Activated effector memory CD4-positive, alpha-beta T cell treated with anti-CD3 and anti-CD28 coated beads, Interleukin-2, amount 50 U/mL, for 16 hours (primary cell): ENCODE measurements at places on chromosomes 11 and 22.

DNA sequence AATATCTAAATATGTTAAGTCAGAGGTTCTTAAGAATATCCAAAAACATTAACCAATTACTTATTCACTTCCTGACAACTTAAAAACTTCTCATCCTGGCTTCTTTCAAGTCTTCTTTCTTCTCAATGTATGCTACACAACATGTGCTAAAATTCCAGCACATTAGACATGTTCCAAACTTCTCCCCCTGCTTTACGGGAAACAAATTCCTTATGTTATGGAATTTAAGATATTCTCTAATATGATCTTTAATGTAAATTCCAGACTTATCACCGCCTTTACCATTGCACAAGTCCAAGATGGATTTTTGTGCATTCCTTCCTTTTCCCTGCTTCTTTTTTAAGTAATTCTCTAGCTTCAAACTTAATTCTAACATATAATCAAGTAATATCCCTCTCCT lies 964.5 kb upstream of the CHORDC1 start:
- DNase-seq, result no peak

DNA sequence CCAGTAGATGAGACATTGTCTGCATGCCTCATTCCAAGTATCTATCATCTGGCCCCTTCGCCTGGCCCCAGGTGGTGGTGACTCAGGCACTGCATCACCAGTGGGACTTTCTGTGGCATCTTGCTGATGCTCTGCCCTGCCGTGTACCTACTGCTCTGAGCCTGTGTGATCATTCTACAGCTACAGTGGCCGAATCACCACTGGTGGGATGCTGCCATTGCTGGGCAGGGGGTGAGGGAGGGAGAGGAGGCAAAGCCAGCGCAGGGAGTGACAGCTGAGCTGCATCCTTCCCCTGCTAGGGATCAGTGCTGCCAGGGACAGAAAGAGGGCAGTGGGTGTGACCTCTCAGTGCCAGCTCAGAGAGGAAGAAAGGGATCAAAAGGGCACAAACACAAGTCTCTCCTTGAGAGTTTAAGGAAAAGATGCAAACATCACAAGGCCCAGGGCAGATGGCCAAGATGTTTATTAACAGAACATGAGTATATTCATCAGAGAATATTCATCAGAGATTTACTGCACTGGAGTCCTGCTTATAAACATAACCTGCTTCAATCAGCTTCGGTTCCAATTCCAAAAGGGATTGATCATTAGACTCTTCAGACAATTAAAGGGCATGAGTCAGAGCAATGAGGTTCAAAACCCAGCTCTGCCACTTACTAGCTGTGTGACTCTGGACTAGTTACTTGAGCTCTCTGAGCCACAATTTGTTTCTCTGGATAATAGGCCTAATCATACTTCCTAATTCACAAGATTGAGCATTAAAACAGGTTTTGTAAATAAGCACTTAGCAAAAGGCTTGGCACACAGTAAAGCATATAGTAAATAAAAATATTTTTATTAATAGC lies 109.8 kb downstream of the NAT10 start:
- DNase-seq, result peak; percentile 90

GRCh38 chr22:19791243-19791642 lies 30.7 kb downstream of the TBX1 start:
- DNase-seq, result no peak

DNA sequence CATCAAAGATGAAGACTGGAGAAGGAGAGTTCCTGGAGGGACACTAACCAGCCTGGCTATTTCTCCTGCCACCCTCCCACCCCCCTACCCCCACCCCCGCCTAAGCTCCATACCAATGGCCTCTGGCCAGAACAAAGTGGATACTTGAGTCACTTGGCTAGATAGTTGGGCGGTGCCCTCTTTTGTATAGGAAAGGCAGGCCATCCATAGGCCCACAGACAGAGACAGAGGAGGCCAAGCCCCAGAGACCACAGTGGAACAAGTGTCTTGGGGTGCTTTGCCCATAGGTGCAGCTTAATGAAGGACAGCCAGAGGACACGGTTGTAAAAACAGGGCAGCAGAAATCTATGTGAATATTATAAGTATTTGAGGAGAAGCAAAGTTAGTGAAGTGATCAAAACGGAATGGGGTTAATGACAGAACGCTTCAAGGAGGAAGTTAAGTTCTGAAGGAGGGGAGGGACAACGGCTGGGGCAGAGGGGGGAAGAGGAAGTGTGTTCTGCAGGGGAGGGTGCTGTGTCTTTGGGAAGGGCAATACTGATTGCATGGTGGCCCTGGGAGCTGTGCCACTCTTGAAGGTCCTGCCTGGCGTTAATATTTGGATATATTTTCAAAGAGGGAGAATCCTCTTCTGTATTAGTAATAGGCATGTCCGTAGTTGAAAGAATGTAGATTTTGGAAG lies 32.7 kb downstream of the FLI1 start:
- DNase-seq, result peak; percentile 80

GRCh38 chr11:98710986-98711385 lies 309.8 kb upstream of the CNTN5 start:
- no peak for DNase-seq

GRCh38 chr11:95675585-95675984 lies 114.0 kb downstream of the FAM76B start:
- DNase-seq, result no peak

DNA sequence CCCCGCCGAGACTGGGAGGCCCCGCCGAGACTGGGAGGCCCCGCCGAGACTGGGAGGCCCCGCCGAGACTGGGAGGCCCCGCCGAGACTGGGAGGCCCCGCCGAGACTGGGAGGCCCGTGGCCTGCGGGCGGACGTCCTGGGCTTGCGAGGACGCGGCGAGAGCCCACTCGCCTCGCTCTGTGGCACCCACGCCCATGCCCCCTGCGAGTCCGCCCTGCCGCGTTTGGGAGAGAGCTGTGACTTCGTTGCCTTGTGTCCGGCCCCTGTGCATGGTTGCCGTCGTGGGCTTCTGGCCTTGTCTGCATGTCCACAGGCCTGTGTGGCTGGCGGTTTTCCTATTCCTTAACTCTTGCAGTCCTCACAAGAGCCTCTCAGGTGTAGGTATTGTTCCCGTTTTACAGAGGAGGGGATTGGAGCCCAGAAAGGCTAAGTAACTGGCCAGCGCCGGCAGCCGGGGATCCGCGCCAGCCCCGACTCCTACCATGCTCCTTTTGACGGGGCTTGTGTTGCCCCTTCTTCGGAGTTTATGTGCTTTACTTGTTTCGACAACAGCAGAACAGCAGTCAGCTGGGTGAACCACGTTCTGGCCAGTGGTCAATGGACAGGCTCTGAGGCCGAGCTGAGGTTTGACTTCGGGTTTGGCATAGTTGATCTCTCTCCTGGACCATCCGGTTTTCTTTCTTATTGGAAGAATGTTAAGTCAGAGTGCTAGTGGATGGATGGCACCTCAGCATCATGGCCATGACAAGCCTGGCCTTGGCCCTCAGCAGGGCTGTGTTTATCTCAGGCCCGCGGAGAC lies 741 bp downstream of the PHRF1 start:
- DNase-seq, result peak; percentile 72

- no peak for DNase-seq
Measured at GRCh38 chr11:70775386-70776075, 377.2 kb downstream of the CTTN start.

GRCh38 chr11:92642177-92642931 lies 327.1 kb upstream of the MTNR1B start:
- no peak for DNase-seq

- DNase-seq, result no peak
Measured at GRCh38 chr22:36734171-36735058, 30.9 kb upstream of the CACNG2 start.

- DNase-seq, result no peak
Measured at GRCh38 chr11:108620958-108621772, 27.6 kb upstream of the EXPH5 start.

- no peak for DNase-seq
Measured at GRCh38 chr11:74371269-74372052, 26.8 kb downstream of the PGM2L1 start.

GRCh38 chr11:1840780-1841480 lies 2.1 kb downstream of the TNNI2 start:
- DNase-seq, result no peak

- DNase-seq, result no peak
Measured at GRCh38 chr11:123188508-123189165, 6.4 kb downstream of the CLMP start.

- no peak for DNase-seq
Measured at GRCh38 chr22:19875061-19875530, 20.4 kb upstream of the GNB1L start.

- DNase-seq, result no peak
Measured at GRCh38 chr11:69731110-69731509, 27.3 kb upstream of the FGF19 start.

- DNase-seq, result no peak
Measured at GRCh38 chr11:70161043-70161625, 42.0 kb upstream of the FADD start.

DNA sequence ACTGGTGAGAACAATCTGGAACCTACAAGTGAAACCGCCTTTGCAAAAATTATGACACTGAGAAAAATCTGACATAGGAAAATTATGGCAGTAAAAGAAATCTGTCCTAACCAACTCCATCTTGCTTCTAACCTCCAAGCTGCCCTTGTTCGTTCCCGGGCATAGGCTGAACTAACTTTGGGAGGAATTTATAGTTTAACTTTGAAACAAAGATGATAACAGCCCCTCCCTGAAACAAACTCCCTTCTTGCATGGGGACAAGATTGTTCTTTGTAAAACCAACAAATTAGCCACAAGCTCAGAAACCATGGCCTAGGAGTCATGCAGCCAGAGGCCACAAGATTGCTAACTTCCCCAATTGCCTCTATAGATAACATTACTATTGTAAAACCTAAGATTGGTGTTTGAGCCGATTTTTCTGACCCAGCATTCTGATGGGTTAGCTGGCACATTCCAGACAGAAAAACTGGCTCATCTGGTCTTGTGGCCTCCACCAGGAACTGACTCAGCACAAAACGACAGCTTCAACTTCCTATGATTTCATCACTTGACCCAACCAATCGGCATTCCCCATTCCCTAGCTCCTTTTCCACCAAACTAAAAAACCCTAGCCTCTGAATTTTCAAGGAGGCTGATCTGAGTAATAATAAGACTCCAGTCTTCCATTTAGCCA lies 3.6 kb upstream of the CCDC81 start:
- DNase-seq, result no peak

DNA sequence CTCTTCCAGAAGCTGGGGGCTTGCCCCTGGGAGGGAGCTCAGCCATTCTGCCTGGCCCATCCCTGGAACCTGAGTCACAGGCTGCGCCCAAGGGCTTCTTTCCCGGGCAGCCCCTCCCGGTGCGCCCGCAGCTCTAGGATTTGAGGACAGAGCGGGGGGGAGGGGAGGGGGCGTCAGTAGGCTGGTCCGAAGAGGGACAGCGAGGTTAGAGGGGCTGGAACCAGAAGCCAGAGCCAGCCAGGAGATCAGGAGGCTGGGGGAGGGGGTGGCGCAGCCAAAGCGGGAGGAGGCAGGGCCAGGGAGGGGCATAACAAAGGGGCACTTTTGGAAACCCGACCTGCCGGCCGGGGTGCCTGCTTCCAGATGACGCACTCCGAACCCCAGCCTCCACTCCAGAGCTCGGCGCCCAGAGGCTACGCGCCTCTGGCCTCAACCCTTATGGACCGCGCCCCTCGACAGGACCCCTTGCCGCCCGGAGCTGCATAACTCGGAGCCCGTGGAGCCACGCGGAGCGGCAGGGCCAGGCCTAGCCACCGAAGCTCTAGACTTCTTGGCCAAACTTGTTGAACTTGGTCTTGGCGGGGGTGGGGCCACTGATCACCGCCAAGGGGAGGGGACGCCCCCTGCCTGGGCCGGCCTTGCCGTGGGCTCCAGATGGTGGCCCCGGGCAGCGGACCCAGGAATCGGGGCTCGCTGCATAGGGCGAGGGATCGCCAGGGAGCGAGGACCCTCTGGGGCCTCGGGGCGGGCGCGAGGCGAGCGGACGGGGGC lies 744 bp downstream of the PACSIN3 start:
- DNase-seq, result no peak

DNA sequence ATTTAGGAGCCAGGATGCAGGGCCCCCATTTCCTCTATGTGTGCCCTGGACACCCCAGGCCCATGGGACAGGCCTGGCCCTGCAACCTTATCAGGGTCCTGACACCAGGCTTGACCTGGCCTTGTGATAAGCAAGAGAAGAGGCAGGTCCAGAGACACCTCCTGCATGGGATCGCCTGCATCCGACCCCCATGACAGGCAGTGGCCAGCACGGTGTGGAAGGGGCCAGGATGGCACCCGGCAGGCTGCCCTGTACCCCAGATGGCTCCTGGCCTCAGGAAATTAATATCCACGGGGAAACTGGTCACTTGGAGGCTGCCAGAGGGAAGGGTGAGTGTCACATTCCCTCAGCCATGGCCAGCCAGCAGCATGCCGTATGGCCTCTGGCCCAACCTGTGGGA lies 6.8 kb downstream of the KRTAP5-9 start:
- no peak for DNase-seq

DNA sequence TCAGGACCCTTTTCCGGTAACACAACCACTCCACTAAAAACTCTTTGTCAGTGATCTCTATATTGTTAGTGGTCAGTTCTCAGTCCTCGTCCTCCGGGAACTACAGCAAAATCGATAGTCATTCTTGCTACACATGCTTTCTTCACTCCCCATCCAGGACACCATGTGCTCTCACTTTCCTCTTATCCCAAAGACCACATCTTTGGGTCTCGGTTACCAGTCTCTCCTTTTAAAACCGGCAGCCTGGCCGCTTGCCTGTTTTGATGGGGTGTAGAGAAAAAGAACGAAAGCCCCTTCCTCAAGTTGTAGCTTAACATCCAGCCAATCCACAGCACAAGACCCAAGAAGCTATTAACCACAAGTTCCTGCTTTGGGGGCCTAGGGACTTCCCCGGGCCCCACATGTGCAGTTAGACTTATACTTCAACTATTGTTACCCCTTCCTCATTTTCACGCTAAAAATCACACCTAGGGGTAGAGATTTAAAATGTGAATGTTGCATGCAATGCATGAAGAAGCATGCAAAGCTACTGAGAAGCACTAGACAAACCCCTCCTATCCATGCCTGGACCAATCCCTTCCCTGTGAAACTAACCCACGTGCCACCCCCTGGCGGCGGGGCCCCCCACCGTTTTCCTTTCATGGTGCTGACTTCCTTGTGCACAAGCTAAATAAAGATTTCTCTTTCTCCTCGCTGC lies 1.5 kb upstream of the TOLLIP start:
- DNase-seq, result peak; percentile 81

DNA sequence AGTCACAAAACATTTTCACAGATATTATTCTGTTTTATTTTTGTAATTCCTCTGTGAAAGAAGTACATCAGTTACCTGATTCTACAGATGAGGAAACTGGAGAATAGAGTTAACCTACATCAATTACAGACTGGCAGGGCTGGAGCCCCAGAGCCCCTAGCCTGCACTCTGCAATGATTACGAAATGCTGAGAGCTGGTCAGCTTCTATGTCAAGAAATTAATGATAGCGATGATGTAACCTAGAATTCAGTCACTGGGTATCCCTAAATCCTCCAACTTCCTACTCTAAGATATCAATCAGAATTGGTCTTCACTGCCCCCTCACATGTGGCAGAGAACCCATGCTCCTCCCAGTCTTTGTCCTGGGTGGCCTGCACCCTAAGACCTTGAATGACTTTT lies 273.5 kb upstream of the PLET1 start:
- DNase-seq, result no peak
